ENCODE measurements at places on chromosomes 12 and 14.
A peak's percentile ranks its signal among the peaks of the same experiment; 100 is the strongest.

- DNase-seq, result no peak
Measured at GRCh38 chr14:64200170-64200569, 94.0 kb downstream of the ESR2 start.

DNA sequence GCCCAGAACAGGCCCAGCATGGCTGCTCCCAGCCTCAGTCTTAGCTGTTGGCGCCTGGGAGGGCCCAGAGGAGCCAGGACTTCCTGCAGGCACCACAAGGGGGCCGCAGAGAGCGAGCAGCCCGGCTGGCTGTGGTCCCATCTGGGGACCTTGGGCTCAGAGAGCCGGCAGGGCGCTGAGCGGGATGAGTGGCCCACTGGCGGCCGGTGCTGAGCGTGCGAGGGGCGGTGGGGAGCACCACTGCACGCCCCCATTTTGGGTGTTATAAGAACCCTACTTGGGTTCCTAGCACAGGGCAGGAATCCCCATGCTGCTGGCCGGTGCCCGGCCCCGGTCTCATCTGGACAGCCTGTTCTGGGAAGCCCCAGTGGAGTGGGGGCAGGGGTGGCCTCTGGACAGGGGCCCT, 25.9 kb upstream of the CRIP2 start:
- DNase-seq, result peak; percentile 84

GRCh38 chr14:58635091-58635830, 2.5 kb upstream of the DACT1 start:
- DNase-seq, result no peak

GRCh38 chr12:112196196-112196875, 71.0 kb downstream of the TRAFD1 start:
- no peak for DNase-seq

DNA sequence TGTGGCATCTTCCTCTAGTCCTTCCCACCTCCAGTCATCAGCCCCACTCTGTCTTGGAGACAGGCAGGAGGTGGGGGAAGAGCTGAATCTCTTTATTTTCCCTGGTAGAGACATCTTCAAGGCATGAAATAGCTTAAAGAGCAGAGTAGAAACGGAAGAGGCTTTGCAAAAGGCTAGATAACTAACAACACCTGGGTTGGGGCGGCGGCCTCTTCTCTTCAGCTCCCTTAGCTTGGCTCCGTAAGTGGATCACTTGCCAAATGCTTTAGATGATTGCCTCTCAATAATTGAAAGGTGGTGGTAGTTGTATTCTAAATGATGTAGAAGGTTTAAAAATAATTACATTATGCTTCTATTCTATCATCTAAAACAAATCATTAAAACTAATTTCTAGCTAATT, 36.1 kb downstream of the SSPN start:
- DNase-seq, result no peak

- DNase-seq, result no peak
Measured at GRCh38 chr12:31524791-31525495, 66.0 kb downstream of the DENND5B start.

All from HEK293T (cell line).